ENCODE measurements at places on chromosomes 6 and 20.
A peak's percentile ranks its signal among the peaks of the same experiment; 100 is the strongest.

GRCh38 chr6:2149361-2150006 lies 95.9 kb downstream of the GMDS start:
- DNase-seq = no peak

DNA sequence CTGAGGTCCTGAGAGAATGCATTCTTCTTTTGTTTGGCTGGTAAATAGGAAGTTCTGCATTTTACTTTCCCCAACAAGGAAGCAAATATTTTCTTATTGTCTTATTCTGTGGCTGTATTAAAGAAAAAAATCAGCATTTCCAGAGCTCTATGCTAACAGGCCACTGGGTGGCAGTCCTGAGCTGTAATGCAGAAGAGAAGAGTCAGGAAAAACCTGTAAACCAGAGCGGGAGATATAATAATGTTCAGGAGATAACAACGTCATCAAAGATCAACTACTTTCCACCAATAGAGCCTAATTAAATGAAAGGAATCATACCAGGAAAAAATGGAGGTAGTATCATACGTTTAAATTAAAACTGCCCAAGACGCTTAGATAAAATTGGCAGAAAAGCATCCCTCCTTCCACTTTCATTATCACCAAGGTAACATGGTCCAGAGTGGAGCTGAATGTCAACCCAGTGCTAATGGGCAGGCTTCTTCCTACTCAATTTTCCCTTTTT lies 55.6 kb upstream of the CARMIL1 start:
- DNase-seq = peak; percentile 48

- DNase-seq = peak; percentile 10
Observed at GRCh38 chr6:107124934-107125348, 9.6 kb upstream of the BEND3 start.

DNA sequence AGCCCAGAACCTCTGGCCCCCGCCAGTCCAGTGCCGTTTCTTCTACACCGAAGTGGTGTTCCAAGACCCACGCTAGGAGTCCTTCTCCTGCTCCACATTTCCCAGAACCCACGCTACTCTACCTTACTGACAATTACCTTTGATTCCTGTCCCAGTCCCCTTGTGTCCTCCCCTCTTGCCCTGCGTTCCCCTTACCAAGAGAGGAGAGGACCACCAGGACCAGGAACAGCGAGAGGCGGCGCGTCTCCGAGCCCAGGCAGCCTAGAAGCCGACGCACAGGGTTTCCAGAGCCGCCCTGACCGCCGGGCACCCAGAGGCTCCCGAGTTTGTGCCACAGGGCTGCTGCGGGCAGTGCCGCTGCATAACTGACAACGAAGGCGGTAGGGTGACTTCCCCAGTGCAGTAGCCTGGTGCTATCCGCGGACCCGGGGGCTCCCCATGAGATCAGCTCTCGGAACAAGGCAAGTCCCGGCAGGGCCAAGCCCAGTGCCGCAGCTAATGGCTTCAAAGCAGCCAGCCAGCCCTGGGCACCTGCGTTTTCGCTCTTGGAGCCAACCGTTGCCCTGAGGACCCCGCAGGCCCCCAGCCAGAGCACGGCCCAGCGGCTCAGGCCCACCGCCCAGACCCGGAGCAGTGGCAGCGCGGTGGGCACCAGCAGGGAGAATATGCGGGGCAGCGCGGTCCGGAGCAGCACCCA lies 512 bp downstream of the TAP1 start:
- DNase-seq = no peak

DNA sequence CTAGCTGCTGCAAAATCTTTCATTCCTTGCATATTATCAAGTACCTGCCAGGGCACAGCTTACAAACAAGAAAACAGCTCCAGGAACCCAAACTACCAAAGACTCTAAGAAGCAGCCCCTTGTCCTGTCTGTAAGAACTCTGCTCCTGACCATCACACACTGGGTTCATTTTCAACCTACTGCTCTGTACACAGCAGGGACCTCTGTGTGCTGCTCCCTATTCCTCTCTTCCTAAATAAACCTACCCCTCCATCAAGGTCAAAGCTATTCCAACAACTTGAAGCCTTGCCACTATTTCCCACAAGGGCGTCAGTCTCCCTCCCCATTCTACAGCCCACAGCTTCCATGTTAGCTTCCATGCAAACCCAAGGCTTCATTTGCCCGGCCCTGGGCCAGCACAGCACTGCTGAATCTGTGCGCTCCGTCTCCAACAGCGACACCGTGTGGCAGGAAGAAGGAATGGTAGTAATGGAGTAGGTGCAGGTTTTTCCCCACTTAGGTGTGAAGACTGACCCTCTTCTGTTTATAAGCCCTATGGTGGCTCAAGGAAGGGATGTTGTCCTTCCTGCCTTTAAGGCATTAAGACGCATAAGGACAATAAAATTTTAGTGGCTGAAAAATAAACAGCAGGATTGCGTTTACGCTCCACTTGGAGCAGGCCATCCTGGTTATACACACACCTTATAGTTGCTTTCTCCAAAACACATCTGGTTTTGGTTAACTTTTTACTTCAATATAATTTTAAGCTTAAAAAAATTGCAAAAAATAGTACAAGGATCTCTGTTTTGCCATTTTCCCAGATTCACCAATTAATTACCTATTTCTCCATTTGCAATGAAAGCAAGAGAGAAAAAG lies 115.2 kb upstream of the NXT1 start:
- peak; percentile 33 for DNase-seq
